NCI-H1694 treated with DMSO at 0.1 percent for 48 hours (cell line): ENCODE measurements at places on chromosomes 5 and 9.

DNA sequence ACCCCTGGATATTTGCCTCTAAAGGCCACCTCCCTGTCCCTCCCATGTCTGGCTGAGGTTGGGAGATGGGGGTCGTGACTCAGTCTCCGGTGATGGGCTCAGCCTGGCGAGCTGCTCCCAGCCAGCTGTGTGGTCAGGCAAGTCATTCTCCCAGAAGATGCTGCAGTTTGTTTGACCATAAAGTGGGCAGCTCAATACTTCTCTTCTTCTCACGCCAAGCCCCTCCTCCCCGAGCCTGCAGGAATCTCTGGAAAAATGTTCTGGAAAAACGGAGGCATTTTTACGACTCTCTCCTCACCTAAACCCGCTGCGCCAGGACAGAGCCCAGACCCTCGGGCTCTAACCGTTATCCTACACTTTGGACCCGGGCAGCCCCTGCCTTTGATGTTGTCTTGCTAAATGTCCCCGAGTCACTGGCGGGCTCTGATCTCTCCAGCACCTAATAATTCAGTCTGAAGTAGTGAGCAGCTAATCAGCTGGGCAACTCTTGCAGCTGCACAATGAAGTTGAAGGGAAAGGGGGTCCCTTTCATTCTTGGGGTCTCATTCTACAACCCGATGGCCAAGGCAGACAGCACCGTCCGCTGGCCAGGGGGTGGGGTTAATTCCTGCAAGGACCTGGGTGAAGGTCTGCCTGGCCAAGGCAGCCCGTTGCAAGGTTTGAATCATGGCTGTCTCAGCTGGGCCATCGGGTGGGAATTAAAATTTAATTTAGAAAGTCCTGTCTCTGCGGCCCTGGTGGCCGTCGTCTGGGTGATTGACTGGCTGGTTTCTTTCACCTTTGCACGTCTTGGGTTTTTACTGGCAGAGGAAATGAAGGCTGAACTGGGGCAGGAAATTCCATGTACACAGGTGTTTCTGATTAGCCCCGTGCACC is 12.3 kb downstream of the DCANP1 start:
- DNase-seq: no peak

DNA sequence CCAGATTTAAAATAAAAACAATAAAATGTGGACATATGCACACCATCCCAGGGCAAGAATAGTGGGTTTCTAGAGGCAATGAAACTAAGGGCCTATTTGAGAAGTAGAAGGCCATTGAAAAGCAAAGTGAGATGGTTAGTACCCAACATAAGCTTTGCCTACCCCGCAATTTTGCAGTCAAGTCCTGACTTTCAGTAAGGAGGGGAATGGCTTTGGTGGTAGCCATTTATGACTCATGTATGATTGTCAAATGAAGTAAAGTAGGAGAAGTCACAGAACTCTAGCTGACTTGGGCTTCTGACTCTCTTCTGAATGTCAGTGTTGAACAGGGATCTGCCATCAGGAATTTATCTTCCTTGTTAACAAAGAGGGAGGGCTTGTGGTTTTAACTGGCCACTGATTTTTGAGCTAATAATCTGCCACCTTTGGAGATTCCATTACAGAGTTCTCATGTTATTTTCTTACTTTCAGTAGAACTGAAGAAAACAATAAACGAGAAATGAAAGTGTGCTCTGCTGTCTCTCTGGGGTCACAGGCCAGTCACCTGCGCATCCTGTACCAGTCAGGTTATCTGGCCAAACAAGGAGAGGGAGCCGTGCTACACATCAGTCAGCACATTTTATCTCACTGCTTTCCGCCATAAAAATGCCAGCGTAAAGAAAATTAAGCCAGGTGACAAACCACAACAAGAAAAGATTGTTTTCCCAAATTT is 14.3 kb upstream of the SNCAIP start:
- DNase-seq: no peak

GRCh38 chr5:114308017-114308416 is 53.9 kb upstream of the KCNN2 start:
- DNase-seq: no peak

DNA sequence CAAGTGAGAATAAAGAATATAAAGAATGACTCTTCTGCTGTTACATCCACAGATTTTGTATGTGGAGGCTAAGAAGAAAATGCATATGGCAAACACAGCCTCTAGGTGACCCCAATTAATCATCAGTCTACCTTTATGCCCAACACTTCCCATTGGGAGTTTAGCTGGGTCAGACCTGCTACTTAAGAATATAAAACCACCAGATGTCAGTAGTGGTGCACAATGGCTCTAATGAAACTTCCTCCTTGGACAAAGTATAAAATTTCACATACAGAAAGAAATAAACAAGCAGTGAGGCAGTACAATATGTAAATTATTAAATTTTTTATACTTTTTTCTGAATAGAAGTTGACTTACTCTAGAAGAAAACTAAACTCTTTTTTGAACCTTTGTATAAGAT is 539.9 kb downstream of the BRINP1 start:
- no peak for DNase-seq

DNA sequence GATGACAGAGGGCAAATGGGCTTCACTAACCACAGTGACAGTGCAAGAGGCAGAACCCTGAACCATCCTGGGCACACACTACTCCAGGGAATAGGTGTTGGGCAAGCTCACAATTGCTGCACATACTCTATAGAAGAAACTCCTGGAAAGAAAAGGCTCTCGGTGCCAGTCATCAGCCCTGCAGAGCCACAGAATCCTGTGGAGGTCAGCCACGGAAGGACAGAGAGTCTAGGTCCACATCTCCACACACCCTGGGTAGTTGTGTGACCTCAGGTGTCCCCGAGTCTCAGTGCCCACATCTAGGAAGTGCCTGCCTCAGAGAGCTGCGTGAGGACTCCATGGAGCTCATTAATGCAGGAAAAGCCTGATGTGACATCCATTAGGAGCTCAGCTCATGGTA is 16.0 kb upstream of the ANGPTL2 start:
- DNase-seq: no peak

- no peak for DNase-seq
Measured at GRCh38 chr5:172370237-172370640, 84.1 kb downstream of the SH3PXD2B start.

GRCh38 chr9:567747-568305 is 273.7 kb upstream of the DMRT1 start:
- no peak for DNase-seq

- DNase-seq: no peak
Measured at GRCh38 chr5:66230551-66230950, 86.5 kb downstream of the SREK1 start.

DNA sequence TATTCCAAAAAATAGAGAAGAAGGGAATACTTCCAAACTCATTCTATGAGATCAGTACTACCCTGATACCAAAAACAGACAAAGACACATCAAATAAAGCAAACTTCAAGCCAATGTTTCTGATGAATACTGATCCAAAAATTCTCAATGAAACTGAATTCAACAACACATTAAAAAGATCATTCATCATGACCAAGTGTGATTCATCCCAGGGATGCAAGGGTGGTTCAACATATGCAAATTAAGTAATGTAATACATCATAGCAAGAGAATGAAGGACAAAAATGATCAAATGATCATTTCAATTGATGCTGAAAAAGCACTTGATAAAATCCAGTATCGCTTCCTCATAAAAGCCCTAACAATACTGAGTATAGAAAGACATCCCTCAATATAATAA is 4.9 kb upstream of the RCL1 start:
- DNase-seq: no peak

DNA sequence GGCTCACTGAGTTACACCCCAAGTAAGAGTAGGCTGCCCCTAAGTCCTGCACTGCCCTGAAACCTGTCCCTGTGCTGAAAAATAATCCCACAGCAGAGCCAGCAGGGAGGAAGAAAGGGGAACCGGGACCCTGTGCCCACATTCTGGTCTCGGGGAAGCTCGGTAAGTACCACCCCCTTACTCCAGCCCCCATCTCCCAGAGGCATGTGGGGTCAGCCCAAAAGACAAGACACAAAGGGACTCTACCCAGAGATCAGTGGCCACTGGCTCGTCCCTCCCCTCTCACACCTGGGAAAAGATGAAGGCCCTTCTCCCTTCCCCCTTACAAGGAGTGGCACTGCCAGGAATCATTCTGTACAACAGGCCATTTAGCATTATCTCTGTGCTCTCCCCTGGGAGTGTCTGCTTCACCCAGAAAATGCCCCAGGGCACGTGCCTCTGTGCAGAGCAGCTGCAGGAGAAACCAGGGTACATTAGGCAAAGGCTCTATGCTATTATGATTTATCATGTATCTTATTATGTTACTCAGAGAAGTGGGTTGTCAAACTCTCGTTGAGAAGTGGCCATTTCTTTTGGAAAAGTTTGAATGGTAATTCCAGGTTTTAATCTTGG is 71.3 kb downstream of the NDFIP1 start:
- DNase-seq: no peak

DNA sequence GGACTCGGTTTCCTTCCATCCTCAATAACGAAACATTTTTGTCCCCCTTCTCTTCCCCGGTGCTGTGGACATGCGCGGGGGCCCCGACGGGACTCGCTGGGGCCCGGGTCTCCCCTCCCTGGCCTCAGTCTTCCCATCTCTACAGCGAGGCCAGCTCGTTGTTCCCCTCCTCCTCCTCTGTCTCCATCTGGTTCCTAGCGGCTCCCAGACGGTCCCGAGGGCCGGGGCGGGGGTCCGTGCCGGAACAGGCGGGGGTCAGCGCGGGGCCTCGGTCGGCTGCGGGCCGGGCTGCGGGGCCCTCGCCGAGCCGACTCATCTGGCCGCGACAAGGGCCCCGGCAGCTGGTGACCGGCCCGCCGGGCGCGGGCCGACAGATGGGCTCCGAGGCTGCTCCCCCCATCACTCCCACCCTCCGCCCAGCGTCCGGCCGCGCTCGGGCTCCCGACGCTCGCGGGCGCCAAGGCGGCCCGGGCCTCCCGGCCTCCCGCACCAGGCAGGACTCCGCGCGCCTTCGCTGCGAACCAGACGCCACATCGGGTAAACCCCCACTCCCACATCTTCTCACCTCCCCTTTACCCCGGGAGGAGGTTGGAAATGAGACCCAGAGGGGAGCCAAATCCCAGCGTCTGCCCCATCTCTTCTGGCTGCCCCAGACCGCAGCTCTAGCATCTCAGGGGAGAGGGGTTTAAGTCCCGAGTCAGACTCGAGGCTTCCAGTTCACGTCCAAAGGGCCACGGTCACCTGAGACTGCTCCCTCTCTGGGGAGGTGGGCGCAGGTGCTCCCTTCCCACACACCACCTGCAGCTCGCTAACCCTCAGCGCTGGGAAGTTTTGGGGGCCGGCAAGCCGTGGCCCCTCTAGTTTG is 8.1 kb downstream of the BARHL1 start:
- no peak for DNase-seq

DNA sequence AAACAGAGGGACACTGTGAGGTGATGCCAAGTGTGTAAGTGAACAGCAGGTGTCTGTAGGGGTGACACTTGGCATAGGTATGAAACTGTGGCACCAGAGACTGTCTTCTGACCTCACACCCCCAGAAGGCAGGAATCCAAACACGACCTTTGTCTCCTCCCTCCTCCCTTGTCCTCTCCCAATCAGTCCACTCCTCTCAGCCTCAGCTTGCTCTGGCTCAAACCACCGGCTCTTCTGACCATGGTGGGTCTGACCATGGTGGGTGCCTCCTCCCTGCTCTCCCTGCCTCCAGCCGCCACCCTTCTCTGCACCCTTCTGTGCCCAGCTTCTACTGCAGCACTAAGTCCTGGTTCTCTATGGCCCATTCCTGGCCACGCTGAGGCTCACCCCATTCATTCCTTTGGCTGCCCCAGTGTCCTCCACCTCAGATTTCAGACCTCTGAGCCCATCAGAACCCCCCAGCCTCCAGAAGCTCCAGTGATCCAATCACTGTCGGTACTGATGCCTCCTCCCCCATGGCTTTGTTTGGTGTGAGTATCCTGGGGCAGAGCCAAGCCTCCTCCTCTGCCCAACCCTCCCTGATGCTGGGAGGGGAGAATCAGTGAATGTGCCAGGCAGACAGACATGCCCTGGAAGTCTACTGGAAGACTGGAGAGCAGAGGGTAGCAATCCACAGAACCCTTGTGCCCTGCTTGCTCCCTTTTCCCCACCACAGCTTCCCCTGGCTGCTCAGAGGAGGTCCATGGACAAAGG is 1.7 kb upstream of the ARID3C start:
- no peak for DNase-seq

DNA sequence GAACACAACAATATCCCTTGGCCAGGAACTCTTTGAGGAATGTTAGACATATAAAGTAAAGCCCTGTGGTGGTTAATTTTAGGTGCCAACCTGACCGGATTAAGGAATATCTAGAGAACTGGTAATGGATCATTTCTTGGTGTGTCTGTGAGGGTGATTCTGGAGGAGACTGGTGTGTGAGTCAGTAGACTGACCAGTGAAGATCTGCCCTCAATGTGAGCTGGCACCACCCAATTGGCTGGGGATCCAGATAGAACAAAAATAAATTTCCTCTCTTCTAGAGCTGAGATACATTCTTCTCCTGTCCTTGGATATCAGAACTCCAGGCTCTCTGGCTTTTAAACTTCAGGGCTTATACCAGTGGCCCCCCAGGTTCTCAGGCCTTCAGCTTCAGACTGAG is 56.2 kb upstream of the TNPO1 start:
- no peak for DNase-seq

- DNase-seq: no peak
Measured at GRCh38 chr5:88827997-88828396, 55.0 kb downstream of the MEF2C start.

GRCh38 chr5:72241346-72242003 is 78.6 kb downstream of the MRPS27 start:
- no peak for DNase-seq

DNA sequence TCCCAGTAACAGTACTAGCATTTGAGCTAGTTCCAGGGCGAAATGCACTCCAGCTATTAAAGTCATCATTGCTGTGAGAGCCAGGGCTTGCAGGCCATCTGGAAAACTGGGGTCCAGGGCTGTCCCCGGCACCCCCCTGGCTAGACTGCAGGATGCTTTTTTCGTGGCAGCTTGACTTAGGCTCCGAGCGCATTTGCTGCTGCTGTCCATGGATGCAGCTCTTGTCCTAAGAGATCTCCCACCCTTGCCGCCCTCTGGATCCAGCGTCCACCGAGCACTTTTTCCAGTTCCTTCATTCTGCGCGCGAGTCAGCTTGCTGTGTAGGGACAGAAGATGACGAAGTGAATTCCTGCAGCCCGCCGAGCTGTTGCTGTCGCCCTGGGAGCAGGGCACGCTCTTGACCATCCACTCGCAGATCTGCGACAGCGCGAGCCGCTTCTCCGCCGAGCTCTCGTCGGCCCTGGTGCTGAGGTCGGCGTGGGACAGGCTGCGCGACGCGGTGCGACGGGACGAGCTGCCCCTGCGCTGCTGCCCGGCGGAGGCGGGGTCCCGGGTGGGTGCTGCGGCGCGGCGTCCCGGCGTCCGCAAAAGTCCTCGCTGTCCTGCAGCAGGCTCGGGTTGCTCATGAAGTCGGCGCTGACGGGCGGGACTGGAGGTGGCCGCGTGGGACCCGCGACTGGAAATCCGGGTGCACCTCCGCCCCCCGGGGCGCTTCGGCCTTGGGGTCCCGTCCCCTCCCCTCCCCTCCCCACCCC is 30.7 kb downstream of the OR2V1 start:
- DNase-seq: no peak

GRCh38 chr5:168377525-168377924 is 86.1 kb downstream of the WWC1 start:
- DNase-seq: no peak

- DNase-seq: peak; percentile 19
Measured at GRCh38 chr9:109956717-109957440, 176.9 kb downstream of the PALM2AKAP2 start.
